ENCODE measurements at places on chromosomes 7 and 10.
A peak's percentile ranks its signal among the peaks of the same experiment; 100 is the strongest.

DNA sequence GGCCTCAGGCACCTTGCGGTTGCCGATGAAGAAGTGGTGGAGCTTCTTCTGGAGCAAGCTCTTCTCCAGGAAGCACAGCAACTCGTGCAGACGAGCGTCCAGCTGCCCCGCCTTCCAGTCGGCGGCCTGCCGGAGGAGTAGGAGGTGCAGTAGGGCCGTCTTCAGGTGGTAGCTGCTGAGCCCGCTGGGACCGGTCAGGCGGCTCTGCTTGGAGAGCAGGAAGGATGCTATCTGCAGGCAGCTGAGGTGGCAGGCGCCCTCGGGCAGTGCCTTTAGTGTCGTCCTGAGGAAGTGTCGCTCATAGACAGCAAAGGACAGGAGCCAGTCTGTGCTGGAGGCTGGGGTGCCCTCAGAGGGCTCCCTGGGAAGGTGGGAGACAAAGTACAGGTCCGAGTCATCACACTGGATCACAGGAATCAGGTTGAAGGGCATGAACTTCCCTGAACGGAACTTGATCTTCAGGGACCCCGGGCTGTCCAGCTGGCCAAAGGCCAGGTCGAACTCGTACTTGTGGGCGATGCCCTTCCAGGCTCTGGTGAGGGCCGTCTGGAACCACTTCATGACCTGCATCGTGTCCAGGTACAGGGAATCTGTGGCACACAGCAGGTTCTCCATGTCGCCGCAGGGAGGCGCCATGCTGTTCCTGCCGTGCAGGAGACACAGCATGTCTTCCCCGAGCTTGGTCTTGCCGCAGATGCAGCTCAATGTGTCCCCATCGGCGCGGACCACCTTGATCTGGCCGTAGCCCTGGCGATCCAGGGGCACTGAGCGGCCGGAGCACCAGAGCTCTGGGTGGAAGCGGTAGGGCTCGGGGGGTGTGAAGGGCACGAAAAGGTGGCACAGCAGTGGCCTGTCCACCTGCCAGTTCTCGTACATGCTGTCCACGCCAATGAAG lies 23.4 kb downstream of the ITPRIP start:
- DNase-seq, result no peak

DNA sequence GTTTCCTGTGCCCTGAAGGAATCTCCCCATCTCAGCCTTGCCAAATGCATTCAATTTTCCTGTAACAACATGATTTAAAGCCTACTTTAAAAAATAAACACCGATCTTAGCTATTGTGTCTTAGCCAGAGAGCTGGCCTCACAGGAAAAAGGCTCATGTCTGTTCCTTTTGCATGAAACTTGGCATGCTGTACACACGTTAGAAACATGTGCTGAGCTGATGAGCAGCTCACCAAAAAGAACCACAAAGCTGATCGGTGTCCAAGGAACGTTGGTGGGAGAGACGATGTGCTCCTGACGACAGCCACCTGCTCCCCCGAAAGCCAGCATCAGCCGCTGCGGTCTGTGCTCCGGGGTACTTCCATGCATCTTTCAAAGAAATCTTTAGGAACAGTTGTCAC lies 135.9 kb downstream of the ADARB2 start:
- no peak for DNase-seq

GRCh38 chr10:96973809-96974747 lies 142.0 kb downstream of the LCOR start:
- DNase-seq, result no peak

GRCh38 chr7:130452951-130453350 lies 12.1 kb upstream of the CEP41 start:
- no peak for DNase-seq

- DNase-seq, result peak; percentile 55
Observed at GRCh38 chr7:151744656-151745638, 132.0 kb downstream of the PRKAG2 start.

DNA sequence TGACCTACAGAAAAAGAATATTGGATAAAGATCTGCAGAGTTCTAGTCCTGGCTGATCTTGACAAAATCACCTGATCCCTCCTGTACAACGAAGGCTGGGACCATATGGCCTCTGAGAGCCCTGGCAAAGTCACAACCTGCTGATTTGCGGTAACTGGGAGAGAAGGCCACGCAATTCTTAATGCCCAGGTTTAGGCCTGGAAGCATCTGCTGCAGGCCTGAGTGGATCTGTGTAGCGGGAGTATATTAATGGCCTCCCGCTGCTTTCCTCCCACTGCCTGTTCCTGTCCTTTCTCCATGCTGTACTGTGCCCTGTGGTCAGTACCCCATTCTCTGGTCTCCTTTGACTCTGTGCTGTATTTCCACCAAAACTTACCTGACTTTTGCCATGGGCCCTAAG lies 24.2 kb downstream of the AKR1B1 start:
- DNase-seq, result no peak

GRCh38 chr10:123965973-123966895 lies 74.6 kb upstream of the CPXM2 start:
- no peak for DNase-seq

DNA sequence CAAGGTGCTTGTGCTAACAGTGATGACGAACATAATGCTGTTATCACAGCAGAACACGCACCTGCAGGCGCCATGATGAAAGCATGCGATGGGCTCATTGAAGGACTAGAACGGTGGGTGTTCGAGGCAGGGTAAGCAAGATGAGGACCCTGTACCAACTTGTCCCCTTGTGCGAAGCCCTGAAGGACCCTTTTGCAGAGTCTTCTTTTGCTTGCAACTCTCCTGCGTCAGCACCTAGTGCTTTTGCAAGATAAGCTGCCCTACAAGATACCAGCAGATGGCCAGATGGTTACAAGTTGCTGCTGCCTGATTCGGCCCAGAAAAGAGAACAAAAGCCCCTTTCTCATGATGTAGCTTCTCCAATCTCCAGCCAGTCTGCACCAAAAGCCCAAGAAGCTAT lies 4.2 kb upstream of the IL15RA start:
- DNase-seq, result no peak

- DNase-seq, result no peak
Observed at GRCh38 chr7:28580665-28581064, 168.3 kb downstream of the CREB5 start.

GRCh38 chr7:27163288-27164044 lies 1.9 kb downstream of the HOXA9 start:
- no peak for DNase-seq

DNA sequence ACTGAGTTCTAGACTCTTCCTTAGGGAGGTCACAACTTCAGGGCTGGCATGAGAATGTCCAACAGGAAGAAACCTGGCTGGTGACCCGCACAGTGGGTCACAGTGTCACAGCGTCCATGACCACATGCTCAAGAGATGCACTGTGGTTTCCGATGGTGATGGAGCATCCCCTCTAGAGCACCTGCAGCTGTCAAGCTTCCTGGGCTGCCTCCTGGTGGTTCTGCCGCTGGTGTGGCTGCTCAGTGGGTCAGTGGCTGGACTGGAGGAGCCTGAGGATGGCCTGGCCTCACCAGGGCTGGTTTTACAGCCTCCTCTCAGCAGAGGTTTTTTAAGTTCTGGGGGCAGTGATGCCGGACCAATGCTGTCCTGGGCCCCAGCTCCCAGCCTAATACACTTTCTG lies 149.3 kb downstream of the SH3PXD2A start:
- no peak for DNase-seq

GRCh38 chr10:4127518-4128315 lies 342.7 kb upstream of the KLF6 start:
- peak; percentile 85 for DNase-seq

DNA sequence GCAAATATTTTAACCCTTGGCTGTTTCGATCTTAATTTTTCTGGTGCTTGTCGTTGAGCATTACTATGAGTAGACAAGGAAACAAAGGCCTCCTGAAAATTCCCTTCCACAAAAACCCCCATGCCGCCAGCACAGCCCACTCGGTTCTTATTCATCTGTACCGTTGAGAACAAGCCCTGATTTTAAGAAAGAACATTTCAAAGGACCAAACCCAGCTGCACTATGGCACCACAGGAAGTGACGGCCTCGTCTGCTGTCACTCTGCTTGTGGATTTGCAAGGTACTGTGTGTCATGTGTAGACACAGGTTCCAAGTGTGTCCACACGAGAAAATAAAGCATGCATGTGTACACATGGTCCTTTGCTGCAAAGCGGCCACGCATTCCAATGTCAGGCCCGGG lies 285.2 kb downstream of the DNAJB6 start:
- DNase-seq, result no peak

DNA sequence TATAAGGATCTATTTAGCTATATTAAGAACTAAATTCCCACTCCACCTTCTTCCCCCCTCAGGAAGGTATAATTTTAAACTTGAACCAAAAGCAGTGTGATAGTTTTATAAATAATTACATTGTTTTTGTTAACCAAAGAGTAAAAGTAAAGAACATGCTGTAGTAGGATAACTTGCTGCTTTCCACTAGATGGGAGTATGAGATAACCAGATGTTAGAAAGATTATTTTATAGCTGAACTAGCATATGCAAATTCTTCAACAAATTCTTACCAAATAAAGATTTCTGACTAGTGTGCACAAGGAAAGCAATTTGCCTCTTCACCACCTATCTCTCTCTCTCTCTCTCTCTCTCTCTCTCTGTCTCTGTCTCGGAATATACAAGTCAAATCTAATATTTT lies 31.8 kb downstream of the TES start:
- no peak for DNase-seq

- DNase-seq, result peak; percentile 24
Observed at GRCh38 chr10:22505911-22506685, 160.8 kb downstream of the SPAG6 start.

GRCh38 chr7:105519353-105519752 lies 2.7 kb downstream of the PUS7 start:
- no peak for DNase-seq

DNA sequence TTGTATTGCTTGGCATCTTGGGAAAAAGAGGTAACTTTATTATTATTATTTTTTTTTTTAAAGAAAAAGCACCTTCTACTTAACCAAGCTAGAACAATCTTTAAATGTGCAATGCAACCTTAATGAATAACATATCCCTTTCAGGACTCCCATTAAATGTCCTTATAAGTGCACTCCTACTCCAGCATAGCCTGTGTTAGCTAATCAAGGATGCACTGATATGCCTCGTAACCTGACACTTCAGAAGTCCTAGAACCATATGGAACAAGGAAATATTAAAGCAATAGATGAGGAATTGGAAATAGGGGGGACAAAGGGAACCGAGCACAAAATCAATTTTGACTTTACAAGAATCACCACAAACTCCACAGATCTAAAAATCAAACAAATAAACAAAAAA lies 522.4 kb downstream of the PARD3 start:
- no peak for DNase-seq

DNA sequence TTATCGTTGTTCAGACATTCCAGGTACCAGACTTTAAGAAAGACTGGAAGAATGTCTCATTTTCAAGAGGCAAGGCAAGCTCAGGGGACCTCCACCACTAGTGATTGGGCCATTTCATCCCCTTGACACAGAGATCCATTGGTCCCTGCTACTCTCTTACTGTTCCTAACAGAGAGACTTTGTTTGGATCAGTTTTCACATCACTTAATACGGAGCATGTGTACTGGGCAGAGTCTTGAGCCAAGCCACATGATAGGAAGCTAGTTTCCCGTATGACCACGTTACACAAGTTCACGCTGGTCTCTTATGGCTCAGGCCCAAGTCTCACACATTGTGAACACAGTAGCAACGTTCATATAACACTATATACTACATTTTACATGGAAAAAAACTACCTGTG lies 269.9 kb downstream of the BAMBI start:
- no peak for DNase-seq

DNA sequence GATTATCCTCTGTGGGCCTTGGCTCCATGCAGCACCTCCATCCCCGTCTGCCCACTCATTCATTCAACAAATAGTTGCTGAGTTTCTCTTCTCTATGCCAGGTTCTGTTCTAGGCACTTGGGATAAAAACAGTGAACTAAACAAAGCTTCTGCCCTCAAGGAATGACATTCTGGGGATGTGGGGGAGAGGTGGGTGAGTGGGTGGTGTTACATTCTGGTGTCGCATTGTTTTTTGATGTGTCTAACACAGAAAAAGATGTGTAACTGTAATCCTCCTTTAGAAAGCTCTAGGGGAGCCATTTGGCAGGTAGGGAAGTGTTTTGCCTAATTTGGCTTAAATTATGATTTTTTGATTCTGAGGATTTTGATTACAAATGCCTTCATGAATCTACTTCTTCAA lies 21.4 kb downstream of the AUTS2 start:
- DNase-seq, result no peak

DNA sequence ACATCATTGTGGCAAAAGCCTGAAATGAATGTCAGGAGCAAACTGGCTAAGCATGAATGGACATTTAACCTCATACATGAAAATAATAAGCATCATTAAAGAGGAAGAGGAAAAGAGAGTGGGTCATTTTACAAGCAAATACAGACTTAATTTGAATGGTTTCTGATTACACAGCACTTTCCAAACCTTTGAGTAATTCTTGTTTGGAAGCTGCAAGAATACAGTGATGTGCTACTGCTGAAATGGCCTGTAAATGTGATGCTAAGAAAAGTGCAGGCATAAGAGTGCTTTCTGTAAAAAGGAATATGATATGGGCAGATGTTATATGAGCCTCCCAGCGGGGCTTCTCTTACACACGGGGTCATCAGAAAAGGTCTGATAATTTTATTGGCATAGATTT lies 30.2 kb downstream of the TAS2R16 start:
- no peak for DNase-seq

DNA sequence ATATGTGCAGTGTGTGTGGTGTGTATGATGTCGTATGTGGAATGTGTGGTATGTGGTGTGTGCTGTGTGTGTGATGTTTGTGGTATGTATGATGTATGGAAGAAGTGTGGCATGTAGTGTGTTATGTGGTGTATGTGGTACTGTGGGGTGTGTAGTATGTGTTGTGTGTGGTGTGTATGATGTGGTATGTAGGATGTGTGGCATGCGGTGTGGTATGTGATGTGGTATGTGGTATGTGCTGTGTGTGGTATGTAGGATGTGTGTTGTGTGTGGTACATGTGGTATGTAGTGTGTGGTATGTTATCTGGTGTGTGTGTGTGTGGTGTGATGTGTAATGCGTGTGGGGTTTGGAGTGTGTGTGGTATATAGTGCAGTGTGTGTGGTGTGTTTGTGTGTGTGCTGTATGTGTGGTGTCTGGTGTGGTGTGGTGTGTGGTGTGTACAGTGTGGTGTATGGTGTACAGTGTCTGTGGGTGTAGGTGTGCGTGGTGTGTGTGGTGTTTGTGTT lies 129.6 kb downstream of the ATP6V0E2 start:
- DNase-seq, result no peak

- no peak for DNase-seq
Observed at GRCh38 chr7:45157653-45158401, at the start of gene RAMP3. TSS of gene RAMP3 (plus strand) at chr7:45157791. CDS start at chr7:45157829, 38 bp downstream.

- peak; percentile 46 for DNase-seq
Observed at GRCh38 chr7:140903741-140904480, 20.8 kb downstream of the BRAF start.

- no peak for DNase-seq
Observed at GRCh38 chr7:150740053-150740452, 2.8 kb downstream of the GIMAP5 start.

Measured in activated CD4-positive, alpha-beta T cell treated with anti-CD3 and anti-CD28 coated beads, Interleukin-2, Interleukin-4, amounts not matched to agents 100 ng/mL and 50 ng/mL, durations not matched to agents 16 hours and 8 hours (primary cell).